ENCODE measurements at places on chromosomes 4 and X. TPM values are rescaled to one million over a fixed set of nuclear protein-coding genes. Genes with fewer than 3 reads are reported as not detected.

SLC9B1 gene
- 0.71 TPM for total RNA-seq

DCUN1D4 gene
- 39.5 TPM for total RNA-seq

DNA sequence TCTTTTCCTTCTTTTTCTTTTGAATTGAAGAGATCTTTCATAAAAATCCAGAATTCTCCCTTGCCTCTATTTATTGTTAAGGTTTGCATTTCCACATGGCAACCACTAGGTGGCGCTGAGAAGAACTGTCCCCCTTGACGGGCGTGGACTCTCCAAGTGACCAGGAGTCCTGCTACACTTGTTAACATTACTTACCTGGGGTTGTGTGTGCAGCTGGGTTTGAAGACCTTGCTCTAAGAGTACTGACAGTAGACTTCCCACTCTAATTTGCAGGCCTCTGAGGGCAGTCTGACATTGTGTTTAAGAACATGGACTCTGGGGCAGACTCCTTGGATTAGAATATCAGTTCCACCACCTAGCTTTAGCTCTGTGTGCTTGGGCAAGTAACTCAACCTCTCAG is 52.8 kb downstream of the GPRIN3 start:
- no peaks in the 10 kb centered on the region for H3K36me3 ChIP-seq
- DNase-seq = no peak
- no peaks in the 10 kb centered on the region for H3K4me1 ChIP-seq
- no peak overlapping the region for H3K4me3 ChIP-seq
- no peak overlapping the region for H3K27ac ChIP-seq
- H3K27me3 ChIP-seq = no peaks in the 10 kb centered on the region

DNA sequence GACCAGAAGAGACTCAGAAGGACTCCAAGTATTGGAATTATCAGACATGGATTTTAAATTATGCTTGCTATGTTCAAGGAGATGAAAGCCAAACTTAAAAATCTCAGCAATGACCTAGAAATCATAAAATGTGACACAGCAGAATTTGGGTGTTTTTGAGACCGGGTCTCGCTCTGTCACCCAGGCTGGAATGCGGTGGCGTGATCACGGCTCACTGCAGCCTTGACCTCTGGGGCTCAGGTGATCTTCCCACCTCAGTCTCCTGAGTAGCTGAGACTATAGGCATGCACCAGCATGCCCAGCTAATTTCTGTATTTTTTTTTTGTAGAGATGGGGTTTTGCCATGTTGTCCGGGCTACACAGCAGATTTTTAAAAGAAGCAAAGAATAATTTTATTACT is 12.7 kb downstream of the TAB3 start:
- DNase-seq = no peak
- no peaks in the 10 kb centered on the region for H3K4me1 ChIP-seq
- no peaks in the 10 kb centered on the region for H3K27me3 ChIP-seq
- H3K27ac ChIP-seq = no peak overlapping the region

GRCh38 chr4:81687471-81687870 is 215.8 kb upstream of the RASGEF1B start:
- H3K4me3 ChIP-seq = no peak overlapping the region
- no peaks in the 10 kb centered on the region for H3K4me1 ChIP-seq
- H3K27me3 ChIP-seq = no peaks in the 10 kb centered on the region
- H3K27ac ChIP-seq = no peak overlapping the region
- DNase-seq = no peak

- H3K27ac ChIP-seq = no peak overlapping the region
- DNase-seq = no peak
- H3K27me3 ChIP-seq = no peaks in the 10 kb centered on the region
- H3K36me3 ChIP-seq = no peaks in the 10 kb centered on the region
- H3K4me3 ChIP-seq = no peak overlapping the region
- H3K4me1 ChIP-seq = no peaks in the 10 kb centered on the region
Measured at GRCh38 chrX:2351321-2351720, 149.5 kb downstream of the DHRSX start.

- no peaks in the 10 kb centered on the region for H3K4me1 ChIP-seq
- H3K36me3 ChIP-seq = no peaks in the 10 kb centered on the region
- no peak overlapping the region for H3K4me3 ChIP-seq
- no peak overlapping the region for H3K27ac ChIP-seq
- H3K27me3 ChIP-seq = no peaks in the 10 kb centered on the region
Measured at GRCh38 chr4:183755596-183755995, 96.5 kb downstream of the TRAPPC11 start.

GRCh38 chr4:90840828-90841227 is 713.6 kb downstream of the CCSER1 start:
- H3K4me1 ChIP-seq = no peaks in the 10 kb centered on the region
- no peak overlapping the region for H3K4me3 ChIP-seq
- DNase-seq = no peak
- H3K36me3 ChIP-seq = no peaks in the 10 kb centered on the region
- H3K27ac ChIP-seq = no peak overlapping the region
